Activated CD4-positive, alpha-beta T cell treated with anti-CD3 and anti-CD28 coated beads for 48 hours (primary cell): ENCODE measurements at places on chromosomes 3 and 15.

DNA sequence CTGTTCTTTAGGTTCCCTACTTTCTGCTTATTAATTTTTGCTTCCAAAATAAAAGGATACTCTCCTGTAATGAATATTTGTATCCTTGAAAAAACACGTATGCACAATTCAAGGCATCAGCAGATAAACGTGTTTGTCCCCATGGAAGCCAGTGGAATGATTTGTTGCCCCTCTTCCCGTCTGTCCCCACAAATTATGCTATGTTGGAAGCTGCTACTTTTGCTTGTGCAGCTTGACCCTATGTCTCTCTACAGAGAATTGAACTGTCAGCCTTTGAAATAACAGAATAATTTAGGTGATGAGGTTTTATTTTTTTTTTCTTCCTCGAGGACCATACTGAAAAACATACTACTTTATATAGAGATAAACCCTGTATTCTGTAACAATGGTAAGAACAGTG, 401.5 kb upstream of the GOLIM4 start:
- no peak for DNase-seq

- DNase-seq = no peak
Observed at GRCh38 chr3:156038869-156039268, 81.5 kb upstream of the KCNAB1 start.

- no peak for DNase-seq
Observed at GRCh38 chr3:151206201-151206600, 3.2 kb upstream of the GPR171 start.

DNA sequence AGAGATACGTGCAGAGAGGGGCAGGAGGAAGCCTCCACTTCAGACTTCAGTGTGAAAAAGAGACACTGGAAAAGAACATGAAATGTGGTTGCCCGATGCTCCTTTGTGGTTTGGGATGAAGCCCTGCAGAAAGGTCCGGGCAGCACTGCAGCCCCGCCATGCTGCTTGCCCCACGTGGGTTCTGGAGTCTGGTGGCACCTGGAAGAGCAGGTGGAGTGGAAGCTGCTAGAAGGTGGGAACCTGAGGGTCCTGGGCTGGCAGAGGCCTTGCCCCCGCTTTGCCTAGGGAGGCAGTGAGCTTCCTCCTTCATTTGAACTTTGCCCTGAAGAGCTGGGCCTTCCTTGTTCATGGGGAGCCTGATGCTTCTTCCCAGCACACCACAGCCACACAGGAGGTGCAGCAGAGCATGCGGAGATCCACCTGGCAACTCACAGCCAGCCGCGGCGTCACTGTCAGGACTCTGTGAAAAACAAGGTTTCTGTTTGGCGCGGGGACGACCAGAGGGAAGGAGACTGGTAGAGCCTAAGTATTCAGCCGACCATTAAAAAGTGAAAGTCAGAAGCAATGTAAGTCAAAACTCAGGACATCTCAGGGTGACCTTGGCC, 59.0 kb downstream of the APBA2 start:
- DNase-seq = no peak

- DNase-seq = no peak
Observed at GRCh38 chr3:23183731-23184130, 19.4 kb upstream of the UBE2E2 start.

GRCh38 chr15:66883284-66883911, 181.4 kb downstream of the SMAD6 start:
- DNase-seq = no peak

DNA sequence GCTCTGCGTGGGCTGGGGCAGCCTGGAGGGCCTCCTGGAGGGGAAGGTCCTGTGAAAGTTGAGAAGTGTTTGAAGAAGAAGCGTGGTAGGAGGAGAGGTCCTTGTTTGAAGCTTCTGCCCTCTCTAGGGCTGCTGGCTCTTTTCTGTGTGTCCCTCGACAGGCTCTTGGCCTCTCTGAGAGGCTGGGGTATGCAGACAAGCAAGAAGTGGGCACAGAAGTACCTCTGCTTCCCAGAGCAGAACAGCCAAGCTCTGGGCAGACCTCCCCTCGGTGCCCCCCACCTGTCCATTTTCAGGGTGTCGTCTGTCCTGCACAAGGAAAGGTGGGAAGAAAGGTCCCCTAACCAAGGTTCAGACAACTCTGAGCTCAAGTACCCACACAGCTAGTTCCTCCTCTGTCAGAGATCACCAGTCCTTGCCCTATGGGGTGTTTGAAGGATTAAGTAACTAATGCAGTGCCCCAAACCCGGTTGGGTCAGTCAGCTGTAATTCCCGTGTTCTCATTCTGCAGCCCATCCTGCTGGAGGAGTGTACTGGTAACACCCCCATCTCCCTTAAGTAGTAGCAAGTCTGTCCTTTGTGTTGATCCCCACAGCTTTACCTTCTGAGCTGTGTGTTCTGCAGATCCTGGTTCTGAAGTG, 6.3 kb downstream of the CSK start:
- no peak for DNase-seq

DNA sequence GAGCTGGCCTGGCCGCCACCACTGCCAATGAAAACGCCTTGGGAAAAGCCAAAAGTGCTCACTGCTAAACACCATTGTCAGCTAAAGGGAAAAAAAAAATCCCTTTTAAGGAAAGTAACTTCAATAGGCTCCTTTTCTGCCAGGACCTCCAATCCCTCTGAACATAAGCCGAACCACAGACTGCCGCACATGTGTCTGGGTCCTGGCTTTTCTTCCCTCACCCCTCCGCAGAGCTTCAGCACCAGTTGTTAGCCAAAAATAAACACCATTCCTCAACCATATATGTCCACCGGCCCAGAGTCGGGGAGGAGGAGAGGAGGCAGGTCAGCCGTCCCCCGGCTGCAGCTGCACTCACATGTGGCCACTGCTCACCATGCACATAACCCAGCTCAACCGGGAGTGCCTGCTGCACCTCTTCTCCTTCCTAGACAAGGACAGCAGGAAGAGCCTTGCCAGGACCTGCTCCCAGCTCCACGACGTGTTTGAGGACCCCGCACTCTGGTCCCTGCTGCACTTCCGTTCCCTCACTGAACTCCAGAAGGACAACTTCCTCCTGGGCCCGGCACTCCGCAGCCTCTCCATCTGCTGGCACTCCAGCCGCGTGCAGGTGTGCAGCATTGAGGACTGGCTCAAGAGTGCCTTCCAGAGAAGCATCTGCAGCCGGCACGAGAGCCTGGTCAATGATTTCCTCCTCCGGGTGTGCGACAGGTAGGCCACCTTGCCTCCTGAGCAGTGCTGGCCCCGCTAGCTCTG, at the start of gene FBXL22:
FBXL22 (plus strand) TSS at position 350 of the 753 bp plus-strand sequence; CDS start at position 356, 6 bp downstream.
- no peak for DNase-seq

DNA sequence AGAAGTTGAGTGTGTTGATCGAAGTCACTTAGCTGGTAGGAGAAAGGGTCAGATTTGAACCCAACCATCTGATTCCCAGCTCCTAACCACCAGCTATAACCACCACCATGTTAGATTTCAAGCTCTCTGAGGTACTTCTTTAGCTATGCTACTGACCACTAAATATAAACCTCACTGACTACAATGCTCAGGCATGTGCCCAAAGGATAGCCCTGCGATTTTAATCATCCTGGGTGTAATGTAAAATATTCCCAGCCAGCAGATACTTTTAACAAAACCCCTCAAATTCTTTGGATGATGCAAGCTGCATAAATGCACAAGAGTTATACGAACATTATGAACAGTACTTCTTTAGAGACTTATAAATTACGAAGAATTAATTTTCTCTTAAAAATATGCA, 115.2 kb upstream of the TSC22D2 start:
- no peak for DNase-seq

GRCh38 chr3:113234688-113235260, 23.4 kb downstream of the BOC start:
- DNase-seq = no peak

GRCh38 chr3:133874344-133874743, 21.3 kb downstream of the RAB6B start:
- no peak for DNase-seq

DNA sequence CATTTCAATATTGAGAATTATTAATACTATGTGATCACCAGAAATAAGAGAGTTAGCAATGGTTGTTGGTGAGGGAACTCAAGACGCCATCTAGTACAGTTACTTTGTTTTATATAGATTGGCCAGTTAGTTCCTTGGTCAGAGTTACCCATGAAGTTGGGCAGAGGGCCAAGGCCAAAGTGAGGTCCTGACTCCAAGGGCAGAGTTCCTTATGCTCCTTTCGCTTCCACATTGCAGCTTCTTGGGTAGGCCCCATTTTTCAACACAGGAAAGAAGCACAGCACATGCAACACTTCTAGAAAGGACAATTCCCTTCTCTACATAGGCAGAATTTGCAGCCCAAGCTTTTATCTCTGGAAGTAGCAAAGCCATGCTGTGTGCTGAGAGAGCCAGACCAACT, 178.6 kb downstream of the KCNAB1 start:
- no peak for DNase-seq

DNA sequence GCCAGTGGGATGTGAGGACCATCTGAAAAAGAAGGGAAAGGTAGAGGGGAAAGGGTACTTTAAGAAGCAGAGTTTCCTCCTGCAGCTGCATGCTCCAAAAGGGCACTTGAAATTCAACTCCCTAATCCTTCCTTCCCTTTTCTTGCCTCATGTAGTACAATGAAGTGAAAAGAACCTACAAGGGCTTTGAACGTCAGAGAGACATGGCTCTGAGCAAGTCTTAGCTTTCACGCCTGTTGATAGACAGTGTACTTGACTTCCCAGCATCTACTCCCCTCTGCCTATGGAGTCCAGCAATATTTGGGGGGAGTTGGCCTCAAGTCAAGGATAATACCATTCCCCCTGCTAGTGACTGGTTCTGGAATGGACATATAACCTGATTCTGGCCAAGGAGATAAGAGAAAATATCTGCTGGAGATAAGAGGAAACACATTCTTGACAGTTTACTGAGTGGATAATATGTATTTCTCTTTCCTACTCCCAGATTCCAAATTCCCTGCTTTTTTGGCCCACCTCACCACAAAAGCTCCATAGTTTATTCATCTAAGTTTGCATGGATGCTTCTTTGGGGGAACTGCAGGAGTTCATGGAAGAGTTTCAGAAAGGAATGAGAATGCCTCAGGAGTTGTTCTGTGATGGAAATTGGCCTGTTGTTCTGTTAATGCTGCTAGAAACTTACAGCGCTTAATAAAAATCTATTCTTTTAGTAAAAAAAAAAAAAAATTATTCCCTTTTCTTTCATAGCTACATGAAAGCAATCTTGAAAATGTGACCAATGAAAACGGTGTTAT, 193.0 kb upstream of the TPM1 start:
- DNase-seq = no peak

- DNase-seq = no peak
Observed at GRCh38 chr3:15794303-15794771, 3.4 kb downstream of the ANKRD28 start.

DNA sequence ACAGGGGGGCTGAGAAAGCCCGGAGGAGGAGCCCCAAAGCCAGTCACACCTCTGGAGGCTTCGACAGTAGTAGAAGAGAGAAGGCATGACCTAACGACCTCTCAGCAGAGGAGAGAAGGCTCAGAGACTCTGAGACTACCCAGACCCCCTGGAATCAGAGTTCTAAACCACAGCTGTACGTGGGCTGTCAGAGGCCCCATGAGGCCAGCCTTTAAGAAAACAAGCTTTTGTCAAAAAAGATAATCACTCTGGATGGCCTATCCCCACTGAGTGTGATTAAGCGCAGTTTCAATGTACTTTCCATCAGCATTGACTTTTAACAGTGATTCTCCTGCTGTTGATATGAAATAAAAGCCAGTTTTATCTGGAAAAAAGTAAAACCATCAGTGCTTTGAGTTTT, 330.3 kb downstream of the CLSTN2 start:
- DNase-seq = no peak

DNA sequence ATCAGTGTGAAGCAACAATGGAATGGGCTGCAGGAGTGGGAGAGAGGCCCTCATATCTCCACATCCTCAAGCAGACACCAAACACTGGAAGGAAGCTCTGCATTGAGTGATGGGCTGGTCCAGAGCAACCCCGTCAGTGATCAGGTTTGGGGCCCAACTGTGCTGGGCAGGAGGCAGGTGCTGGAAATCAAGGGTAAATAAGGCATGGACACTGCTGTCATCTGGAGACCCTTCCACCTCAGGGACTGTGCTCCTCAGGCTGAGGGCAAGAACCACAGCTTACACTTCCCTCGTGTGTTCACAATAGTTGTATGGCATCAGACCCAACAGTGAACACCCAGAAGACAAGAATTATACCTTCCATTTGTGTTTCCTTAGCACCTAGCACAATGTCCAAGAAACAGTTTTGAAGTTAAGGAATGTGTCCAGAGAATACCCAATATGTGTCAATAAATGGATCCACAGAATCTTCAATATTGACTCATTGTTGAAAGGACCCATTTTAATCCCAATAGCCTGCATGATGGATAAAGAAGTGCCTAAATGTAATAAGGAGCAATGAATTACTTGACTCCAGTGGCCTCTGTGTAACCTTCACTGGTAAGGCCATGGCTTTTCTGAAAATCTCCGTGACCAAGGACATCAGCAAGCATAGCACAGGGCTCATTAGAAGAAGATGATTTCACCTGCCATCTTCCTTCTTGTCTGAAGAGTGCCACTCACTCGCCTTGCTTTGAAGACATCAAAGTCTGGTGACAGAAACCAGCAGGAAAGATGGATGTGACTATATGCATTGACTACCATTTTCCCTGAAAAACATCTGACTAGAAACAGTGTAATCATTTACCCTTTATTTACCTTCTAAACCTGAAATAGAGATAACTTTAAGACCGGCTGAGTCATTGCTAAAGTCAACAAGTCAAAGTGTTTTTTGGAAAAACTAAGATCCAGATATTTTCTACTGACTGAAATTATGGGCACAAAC, 7.0 kb upstream of the AHSG start:
- no peak for DNase-seq

DNA sequence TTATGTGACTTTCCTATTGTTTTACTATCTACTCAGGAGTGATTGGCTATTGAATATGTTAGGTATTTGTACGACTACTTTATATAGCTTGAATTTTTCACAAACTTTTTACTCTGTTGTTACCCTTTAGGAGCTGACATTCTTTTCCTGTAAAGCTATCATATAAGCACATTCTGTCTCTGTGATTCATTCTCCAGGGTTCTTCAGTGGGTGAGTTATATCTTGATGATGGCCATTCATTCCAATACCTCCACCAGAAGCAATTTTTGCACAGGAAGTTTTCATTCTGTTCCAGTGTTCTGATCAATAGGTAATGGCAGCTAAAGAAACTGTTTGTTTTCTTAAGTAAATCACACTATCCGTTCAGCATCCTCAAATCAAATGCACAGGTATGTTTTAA, 10.1 kb upstream of the CAPN3 start:
- no peak for DNase-seq
